Smooth muscle cell of the coronary artery (primary cell): ENCODE measurements at places on chromosomes 16 and 17. TPM values are rescaled to one million over a fixed set of nuclear protein-coding genes. Genes with fewer than 3 reads are reported as not detected.

TOP2A gene
- total RNA-seq, result 1.4 and 20.0 TPM in 2 replicates

ACSM2A gene
- total RNA-seq, result not detected in 2 replicates

KRTAP9-2 gene
- not detected in 2 replicates for total RNA-seq

SCO1 gene
- 9.8 and 41.6 TPM in 2 replicates for total RNA-seq

SCNN1B gene
- total RNA-seq, result not detected in 2 replicates

DRC3 gene
- 0.83 and 3.0 TPM in 2 replicates for total RNA-seq

CLEC18B gene
- total RNA-seq, result 0.47 and 4.1 TPM in 2 replicates

MT4 gene
- not detected in 2 replicates for total RNA-seq

MYH2 gene
- not detected in 2 replicates for total RNA-seq

TBC1D3I gene
- 0.08 TPM in 1 of 2 replicates, not detected in the other for total RNA-seq

EXOC3L1 gene
- 0.47 TPM in 1 of 2 replicates, not detected in the other for total RNA-seq

NMT1 gene
- 70.2 and 119 TPM in 2 replicates for total RNA-seq

BCL6B gene
- total RNA-seq, result 0.30 and 0.47 TPM in 2 replicates

CBX2 gene
- total RNA-seq, result 0.23 and 1.1 TPM in 2 replicates

ZNF469 gene
- total RNA-seq, result 0.23 and 1.7 TPM in 2 replicates

SLC2A4 gene
- total RNA-seq, result 0.08 and 0.12 TPM in 2 replicates

PPY gene
- not detected in 2 replicates for total RNA-seq

SKAP1 gene
- total RNA-seq, result not detected in 2 replicates

YBX2 gene
- total RNA-seq, result not detected in 2 replicates

ITGB3 gene
- total RNA-seq, result 22.8 and 112 TPM in 2 replicates

IGFALS gene
- total RNA-seq, result under 0.01 TPM in 2 replicates

HBA1 gene
- not detected in 2 replicates for total RNA-seq

NTN3 gene
- total RNA-seq, result 0.23 and 0.47 TPM in 2 replicates

PYY gene
- total RNA-seq, result not detected in 2 replicates

TMC8 gene
- not detected in 2 replicates for total RNA-seq

LGALS9B gene
- not detected in 2 replicates for total RNA-seq

NOG gene
- total RNA-seq, result 0.23 TPM in 1 of 2 replicates, not detected in the other

PRR15L gene
- not detected in 2 replicates for total RNA-seq

WBP2 gene
- total RNA-seq, result 21.3 TPM in 2 replicates

UTP18 gene
- 19.2 and 34.0 TPM in 2 replicates for total RNA-seq

ITGA2B gene
- 0.23 and 0.82 TPM in 2 replicates for total RNA-seq

PRR29 gene
- 0.15 and 0.70 TPM in 2 replicates for total RNA-seq

TAT gene
- not detected in 2 replicates for total RNA-seq
